Esophagus squamous epithelium (tissue), 5 donors: ENCODE measurements at places on chromosomes 12 and 14. TPM values are rescaled to one million over a fixed set of nuclear protein-coding genes. Genes with fewer than 3 reads are reported as not detected.

GRCh38 chr14:95253039-95253630 is 66.6 kb downstream of the CLMN start:
- DNase-seq = no peak

GRCh38 chr12:19440019-19440858 is 947 bp downstream of the AEBP2 start:
- DNase-seq = peak; percentile 13

Gene CBLN3
- 0.95 TPM for total RNA-seq

Gene GYS2
- total RNA-seq = 0.29 TPM

GRCh38 chr14:93173943-93174395 is 10.7 kb downstream of the MOAP1 start:
- no peak for DNase-seq
